GM23248 (cell line): ENCODE measurements at places on chromosomes 16 and 17. TPM values are rescaled to one million over a fixed set of nuclear protein-coding genes. Genes with fewer than 3 reads are reported as not detected.

PRSS21 gene
- total RNA-seq = not detected in 2 replicates

RMI2 gene
- total RNA-seq = 8.5 and 20.6 TPM in 2 replicates

KRTAP16-1 gene
- total RNA-seq = not detected in 2 replicates

CD300C gene
- total RNA-seq = 0.76 and 1.0 TPM in 2 replicates

PPM1E gene
- not detected in 2 replicates for total RNA-seq

KRTAP2-2 gene
- not detected in 2 replicates for total RNA-seq

MYH1 gene
- under 0.01 and 0.11 TPM in 2 replicates for total RNA-seq

DNA sequence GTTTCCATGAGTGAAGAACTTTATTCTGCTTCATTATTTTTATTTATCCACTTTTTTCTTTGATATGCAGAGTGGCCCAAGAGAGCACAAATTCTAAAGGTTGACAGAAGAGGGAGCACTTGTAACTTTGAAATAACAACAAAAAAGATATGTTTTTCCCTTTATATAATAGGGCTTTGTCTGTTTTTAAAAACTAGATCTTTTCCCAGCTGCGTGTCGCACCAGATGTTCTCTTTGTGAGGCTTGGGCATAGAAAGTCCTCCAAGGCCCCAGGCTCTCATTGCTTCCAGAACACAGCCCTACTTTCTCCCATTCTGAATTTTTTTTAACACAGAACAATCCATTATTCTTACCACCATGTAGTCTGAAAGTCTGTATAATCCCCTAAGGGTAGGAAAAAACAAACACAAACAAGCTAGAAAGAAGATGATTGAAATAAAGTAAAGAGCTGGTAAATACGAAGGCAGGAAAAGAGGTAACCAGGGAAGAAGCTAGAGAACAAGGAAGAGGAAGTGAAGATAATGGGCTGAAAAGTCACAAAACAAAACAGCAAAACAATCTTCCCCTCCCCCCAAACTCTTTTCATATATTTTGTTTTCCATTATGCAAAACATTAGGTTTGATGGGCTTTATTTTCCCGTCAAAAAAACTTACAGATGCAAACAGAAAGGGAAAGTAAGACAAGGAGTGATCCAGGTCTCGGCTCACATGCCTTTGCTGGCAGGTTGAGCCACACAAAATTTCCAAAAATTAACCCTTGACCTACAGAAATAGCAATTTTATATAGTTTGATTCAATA is 160.4 kb downstream of the ABCA8 start:
- DNase-seq = peak; percentile 71

DNA sequence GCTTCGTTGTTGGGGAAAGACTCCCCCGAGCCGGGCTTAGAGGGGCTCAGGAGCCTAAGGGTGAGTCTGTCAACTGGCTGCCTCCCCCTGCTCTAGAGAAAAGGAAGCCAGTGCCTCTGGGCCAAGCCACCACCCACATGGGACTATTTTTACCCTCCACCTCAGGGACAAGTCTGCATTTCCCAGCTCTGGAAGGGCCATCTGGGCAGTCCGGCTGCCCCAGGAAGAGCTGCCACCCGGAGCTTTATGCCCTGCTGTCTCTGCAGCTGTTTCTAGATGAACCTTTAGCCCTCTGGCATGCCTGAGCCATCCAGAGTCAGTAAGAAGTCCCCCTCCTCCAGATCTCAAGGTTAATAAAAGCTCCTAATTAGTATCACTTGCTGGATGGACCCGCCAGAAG is 5.3 kb upstream of the RPRML start:
- DNase-seq = no peak

- no peak for DNase-seq
Observed at GRCh38 chr17:78739331-78739931, 42.6 kb downstream of the CYTH1 start.

GRCh38 chr16:48547530-48547929 is 62.5 kb downstream of the N4BP1 start:
- no peak for DNase-seq

DNA sequence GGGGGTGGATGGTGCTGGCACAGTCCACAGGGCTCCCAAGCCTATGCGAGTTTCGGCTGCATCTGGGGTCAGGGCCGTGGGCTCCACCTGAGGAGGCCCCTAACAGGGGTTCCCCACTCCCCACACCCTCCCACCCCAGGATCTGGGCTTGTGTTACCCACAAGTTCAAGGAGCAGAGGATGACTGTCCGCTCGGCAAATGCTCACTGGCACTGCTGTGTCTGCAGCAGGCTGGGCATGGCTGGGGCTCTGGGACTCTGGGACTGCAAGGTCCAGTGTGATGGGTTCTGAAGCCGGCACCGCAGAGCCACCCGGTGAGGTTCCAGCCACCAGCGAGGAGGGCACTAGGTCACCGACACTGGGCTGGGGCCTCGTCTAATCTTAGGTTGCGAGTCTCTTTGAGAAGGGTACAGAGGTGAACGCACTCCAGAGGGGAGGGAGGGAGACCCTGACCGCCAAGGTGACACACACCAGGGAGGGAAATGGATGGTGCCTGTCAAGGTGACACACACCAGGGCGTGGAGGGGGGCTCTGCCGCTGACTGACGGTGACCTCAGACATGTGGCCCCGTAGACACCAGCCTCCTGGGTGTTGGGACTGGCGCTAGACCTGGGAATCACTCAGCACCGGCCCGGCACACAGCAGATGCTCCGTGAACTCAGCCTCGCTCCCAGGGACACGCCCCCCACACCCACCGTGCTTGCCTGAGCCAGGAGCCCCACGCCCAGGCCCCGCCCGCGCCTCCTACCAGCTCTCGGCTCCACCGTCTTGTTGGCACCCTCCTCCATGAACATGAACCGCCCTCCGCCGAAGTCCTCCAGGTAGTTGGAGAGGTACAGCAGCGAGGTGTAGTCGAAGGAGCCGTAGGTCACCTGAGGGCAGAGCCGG is 20.5 kb upstream of the HEXD start:
- DNase-seq = peak; percentile 38

DNA sequence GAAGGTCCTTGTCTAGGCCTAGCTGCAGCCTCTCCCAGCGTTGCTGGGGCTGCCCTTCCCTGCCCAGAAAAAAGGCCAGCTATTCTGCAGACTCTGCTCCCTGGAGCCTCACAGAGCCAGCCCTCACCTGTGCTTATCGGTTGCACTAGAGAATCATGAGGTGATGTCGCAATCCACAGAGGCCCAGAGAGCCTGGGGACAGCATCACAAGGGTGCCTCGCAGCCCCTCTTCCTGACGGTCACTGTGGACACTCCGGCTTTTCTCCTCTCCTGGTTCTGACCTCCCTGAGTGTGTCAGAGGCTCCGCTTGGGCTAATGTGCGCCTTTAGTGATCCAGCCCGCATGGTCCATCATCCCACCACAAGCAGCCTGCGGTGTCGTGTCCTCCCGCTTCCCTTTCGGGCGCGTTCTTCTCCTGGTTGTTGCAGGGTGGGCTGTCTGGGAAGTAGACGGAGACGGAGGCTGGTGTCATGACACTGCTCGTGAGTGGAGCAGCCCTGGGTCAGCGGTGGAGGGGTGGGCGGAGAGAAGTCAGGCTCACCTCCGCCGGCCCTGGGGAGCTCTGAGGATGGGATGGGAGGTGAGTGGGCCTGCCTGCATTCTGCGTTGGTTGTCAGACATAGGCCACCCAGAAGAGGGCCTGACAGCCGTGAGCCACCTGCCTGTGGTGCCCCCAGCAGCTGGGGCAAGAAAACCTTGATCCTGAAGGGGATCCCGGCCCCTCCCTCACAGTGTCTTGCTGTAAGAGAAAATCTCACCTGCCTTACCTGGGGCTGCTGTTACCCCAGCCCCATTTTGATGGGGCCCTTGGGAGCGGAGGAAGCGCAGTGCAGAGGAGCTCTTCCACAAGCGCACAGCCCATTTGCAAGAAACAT is 165.9 kb upstream of the CHMP6 start:
- no peak for DNase-seq

DNA sequence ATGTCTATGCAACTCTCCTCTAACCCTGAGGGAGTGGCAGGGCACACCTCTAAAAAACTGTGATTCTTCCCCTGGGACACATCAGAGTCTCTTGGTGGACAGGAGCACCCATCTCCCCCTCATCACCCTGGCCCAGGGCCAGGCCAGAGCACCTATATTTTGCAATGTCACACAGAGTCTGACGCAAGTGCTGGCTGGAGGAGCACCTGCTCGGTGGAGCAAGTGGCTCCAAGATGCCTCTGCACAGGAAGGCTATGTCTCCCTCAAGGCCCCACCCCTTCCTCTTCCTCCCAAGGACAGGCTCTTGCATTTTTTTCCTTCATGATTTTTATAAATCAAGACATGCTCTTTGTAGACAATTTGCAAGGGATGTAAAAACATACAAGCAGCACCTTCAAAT is 13.3 kb downstream of the SNN start:
- DNase-seq = no peak

- DNase-seq = no peak
Observed at GRCh38 chr17:19703828-19704613, 12.4 kb downstream of the SLC47A2 start.

GRCh38 chr17:44842748-44843147 is 4.9 kb upstream of the HIGD1B start:
- DNase-seq = peak; percentile 23

- DNase-seq = no peak
Observed at GRCh38 chr16:12658506-12658905, 145.2 kb downstream of the CPPED1 start.

DNA sequence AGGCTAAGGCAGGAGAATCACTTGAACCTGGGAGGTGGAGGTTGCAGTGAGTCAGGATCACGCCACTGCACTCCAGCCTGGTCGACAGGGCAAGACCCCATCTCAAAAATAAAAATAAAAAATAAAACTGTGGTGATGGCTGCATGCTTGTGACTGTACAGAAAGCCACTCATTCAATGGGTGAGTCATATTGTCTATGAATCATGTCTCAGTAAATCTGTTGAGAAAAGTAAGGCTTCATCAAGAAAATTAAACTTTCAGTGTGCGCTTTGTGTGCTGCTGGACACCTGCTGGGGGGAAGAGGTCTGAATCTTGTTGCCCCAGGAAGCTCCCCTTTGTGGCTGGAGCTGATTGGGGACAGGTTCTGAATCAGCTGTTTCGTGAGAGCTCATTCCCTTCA is 11.3 kb downstream of the NUBP1 start:
- peak; percentile 79 for DNase-seq

DNA sequence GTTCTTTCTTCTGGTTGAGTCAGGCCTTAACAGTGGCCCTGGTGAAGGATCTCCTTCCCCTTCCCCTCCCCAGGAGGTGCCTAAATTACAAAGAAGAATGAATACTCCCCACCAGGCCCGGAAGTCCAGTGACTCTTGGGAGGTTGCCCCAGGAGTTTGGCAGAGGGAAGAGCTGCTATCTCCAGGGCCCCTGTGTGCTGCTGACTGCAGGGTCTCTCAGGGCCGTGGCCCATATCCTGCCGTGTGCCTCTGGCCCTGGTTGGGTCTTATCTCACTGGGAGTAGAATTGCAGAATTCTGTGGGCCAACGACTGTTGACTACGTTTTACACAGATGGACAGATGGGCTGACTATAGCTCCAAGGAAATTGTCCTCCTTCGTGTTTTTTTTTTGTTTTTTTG is 28.0 kb downstream of the AKAP1 start:
- DNase-seq = no peak

GRCh38 chr17:27438348-27438998 is 17.8 kb upstream of the KSR1 start:
- DNase-seq = no peak

DNA sequence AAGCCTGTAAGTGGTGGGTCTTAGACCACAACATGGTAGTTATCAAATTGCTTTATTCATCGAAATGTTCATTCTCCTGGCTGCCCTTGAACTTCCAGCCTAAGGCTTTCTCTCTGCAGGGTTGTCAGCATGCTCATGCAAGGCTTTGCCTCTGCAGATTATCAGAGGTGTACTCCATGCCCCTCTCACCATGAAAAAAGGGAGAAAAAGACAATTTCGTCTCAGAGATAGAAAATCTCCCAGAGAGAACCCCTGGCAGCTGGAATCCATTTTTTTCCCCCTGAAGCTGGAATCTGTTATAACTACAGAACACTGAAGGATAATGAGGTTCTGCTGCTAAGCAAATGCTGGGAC is 33.9 kb upstream of the METTL9 start:
- DNase-seq = no peak

GRCh38 chr17:41082626-41083025 is 1.3 kb upstream of the KRTAP4-7 start:
- DNase-seq = peak; percentile 38

- DNase-seq = no peak
Observed at GRCh38 chr16:5214466-5214865, 116.9 kb upstream of the EEF2KMT start.

DNA sequence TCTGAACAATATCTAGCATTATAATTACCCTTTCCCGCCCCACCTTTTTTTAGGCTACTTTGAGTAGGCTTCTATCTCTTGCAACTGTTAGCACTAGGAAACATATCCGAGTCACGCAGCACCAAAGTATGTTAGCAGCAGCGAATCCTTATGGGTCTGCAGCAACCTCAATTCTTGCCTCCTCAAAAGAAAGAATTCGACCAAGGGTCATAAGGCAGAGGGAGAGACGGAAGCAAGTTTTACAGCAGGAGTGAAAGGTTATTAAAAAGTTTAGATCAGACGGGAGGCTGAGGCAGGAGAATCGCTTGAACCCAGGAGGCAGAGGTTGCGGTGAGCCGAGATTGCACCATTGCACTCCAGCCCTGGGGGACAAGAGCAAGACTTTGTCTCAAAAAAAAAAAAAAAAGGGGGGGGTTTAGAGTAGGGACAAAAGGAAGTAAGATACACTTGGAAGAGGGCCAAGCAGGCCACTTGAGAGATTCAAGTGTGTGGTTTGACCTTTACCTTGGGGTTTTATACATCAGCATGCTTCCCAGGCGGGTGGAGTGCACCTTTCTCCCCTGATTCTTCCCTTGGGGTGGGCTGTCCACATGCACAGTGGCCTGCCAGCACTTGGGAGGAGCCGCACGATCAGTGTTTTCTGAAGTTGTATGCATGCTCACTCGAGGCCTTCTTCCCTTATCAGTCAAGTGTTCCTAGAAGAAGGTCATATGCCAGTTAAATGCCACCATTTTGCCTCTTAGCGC is 67.7 kb downstream of the HLF start:
- DNase-seq = no peak

DNA sequence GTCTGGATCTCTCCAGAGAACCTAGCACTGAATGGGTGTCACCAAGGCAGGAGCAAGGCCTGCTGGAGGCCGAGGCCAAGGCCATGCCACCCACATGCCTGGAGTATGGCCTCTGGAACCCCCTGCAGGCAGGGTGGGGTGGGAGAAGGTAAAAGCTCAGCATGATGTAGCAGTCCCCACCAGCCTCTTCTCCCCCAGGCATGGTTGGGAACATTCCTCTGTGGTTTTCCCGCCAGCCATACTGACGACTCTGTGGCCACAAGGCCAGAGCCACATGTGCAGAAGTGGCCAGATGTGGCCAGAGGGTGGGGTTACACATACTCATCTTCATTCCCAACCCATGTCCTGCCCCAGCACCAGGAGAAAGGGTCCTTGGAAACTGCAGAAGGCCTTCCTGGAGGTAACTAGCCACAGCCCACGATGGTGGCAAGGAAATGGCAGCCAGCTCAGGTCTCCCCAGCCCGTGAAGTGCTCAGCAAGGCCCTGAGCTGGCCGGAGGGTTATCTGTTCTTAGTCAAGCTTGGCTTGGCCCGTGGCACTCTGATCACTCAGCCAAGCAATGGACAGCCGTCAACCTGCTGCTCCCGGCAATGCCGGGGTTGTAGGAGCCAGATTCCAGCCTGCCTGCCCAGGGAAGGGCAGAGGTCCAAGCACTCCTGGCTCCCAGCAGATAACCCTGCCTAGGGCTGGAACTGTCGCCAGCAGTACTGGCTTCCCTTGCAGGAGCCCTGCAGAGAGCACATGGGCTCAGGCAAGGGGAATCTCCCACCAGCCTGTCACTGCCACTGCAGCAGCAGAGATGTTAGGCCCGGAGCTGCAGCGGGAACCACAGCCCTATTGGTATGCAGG is 26.1 kb downstream of the HDAC5 start:
- DNase-seq = peak; percentile 81
